ENCODE measurements at places on chromosomes 3 and 15.

GRCh38 chr3:36688815-36689214 is 75.5 kb downstream of the DCLK3 start:
- no peak for DNase-seq

DNA sequence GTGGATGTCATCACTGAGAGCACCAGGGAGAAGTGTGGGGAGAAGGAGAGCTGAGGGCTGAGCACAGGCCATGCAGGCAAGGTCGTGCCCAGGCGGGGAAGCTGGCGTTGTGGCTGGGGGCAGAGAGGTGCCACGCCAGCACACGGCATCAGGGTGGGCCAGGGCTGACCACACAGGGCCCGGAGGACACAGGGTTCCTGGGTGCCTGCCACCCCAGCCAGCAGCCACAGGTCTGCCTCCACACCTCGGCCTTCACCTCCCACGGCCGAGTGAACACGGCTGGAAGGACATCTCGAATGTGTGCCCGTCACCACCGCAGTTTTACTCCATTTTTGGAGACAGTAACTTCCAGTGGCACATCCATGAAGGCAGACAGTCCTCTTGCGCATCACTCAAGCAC is 77.1 kb downstream of the ATP10A start:
- DNase-seq, result no peak

DNA sequence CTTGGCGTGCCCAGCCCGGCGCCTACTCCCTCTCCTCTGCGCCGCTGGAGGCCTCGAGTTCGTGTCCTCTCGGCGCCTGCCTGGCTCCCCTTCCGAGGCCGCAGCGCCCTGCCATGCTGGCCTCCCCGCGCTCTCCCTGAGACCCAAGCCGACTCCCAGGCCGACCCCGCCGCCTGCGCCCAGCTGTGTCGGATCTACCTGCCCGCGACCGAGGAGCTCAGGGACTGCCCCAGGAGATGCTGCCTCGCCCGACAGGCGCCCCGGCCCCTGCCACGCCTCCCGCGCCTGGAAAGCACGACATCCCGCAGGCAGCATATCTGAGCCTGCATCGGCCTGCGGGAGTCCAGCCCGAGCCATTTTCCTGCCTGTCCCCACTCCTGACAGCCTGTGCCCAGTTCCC is 16.1 kb downstream of the PAQR9 start:
- DNase-seq, result no peak

GRCh38 chr3:40358454-40358853 is 28.5 kb upstream of the ENTPD3 start:
- no peak for DNase-seq

- peak; percentile 61 for DNase-seq
Measured at GRCh38 chr3:53194210-53195065, 33.4 kb downstream of the PRKCD start.

GRCh38 chr3:99928771-99929744 is 111.4 kb downstream of the CMSS1 start:
- DNase-seq, result no peak

- DNase-seq, result no peak
Measured at GRCh38 chr3:151351648-151352047, 22.3 kb upstream of the P2RY13 start.

DNA sequence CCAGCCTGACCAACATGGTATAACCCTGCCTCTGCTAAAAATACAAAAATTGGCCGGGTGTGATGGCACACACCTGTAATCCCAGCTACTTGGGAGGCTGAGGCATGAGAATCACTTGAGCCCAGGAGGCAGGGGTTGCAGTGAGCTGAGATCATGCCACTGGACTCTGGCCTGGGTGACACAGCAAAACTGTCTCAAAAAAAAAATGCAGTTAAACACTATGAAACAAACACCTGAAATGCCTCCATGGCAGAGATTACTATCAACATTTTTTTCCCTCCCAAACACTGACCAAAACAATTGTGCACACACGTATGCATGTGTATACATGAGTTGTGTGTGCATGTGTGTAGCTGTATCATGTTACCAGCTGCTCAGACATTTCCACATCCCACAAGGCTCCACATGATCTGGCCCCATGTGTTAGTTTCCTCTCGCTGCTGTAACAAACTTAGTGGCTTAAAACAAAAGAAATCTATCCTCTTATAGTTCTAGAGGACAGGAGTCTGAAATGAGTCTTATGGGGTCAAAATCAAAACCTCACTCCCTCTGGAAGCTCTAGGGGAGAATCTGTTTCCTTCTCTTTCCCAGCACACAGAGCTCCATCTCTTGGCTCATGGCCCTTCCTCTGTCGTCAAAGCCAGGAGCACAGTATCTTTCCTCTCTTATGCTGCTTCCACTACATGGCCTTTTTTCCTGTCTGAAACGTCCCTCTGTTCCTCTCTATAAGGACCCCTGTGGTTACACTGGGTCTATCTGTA is 34.5 kb downstream of the SLC41A3 start:
- no peak for DNase-seq

GRCh38 chr3:3110299-3110630 is at the start of gene IL5RA:
IL5RA (minus strand) TSS chr3:3110374; CDS start chr3:3104984, 5,390 bp downstream.
- DNase-seq, result no peak

GRCh38 chr3:98021830-98022560 is 13.1 kb downstream of the GABRR3 start:
- DNase-seq, result no peak

DNA sequence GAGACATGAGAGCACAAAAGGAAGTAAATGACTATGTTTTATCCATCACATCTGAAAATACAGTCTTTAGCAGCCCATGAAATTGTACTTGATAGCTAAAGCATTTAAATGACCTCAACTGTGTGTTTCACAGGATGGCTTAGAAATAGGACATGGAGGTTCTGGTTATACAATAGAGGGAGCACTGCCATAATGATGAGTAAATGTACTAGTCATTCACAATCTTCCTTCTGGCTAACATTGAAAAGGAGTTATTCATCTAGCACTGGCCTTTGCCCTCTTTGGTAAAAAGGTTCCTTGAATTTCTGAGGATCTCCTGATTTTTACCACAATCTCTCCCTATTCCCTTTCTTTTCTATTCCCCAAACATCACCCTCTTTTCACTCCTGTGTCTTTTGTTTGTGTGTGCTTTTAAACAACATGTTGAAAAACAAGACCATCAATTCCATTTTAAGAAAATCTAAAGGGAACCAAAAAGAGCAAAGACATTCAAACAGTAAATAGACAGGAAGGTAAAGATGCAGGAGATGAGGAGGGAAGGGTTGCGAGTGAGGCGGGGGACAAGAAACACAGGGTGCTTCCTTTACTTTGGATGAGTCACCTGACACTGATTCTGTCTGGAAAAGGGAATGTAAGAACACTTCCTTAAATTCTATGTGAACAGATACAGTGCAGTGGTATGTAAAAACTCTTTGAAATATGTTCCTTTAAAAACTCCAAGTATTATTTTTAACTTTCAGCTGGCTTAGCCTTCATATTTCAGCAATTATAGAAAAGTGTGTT is 619.0 kb downstream of the MECOM start:
- no peak for DNase-seq

GRCh38 chr3:111667170-111667569 is 72.0 kb upstream of the ZBED2 start:
- no peak for DNase-seq

GRCh38 chr3:63060412-63060811 is 185.2 kb upstream of the CADPS start:
- DNase-seq, result no peak

DNA sequence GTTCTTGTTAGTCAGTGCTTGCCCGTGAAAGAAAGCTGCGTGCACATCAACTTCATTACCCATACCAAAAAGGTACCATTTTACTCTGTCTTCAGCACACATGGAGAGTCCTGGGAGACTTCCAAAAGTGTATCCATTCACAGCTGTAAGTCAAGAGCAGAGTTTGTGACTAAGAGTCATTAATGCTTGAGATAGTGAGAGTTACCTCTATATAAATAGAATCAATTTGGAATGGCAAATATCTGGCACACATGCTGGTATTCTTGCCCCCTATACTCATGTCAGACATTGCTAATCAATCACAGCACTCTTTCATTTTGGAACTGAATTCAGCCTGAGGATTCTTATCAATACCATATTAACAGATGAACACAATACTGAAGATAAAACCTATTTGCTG is 14.2 kb downstream of the CP start:
- DNase-seq, result no peak

GRCh38 chr15:37298271-37298670 is 197.9 kb upstream of the MEIS2 start:
- no peak for DNase-seq

GRCh38 chr15:73560501-73561117 is 72.6 kb downstream of the NPTN start:
- no peak for DNase-seq

GRCh38 chr15:93203036-93203435 is 114.0 kb upstream of the RGMA start:
- no peak for DNase-seq

- peak; percentile 57 for DNase-seq
Measured at GRCh38 chr15:69794645-69795469, 302.9 kb downstream of the TLE3 start.

- no peak for DNase-seq
Measured at GRCh38 chr15:77022646-77023575, 28.0 kb downstream of the PSTPIP1 start.

DNA sequence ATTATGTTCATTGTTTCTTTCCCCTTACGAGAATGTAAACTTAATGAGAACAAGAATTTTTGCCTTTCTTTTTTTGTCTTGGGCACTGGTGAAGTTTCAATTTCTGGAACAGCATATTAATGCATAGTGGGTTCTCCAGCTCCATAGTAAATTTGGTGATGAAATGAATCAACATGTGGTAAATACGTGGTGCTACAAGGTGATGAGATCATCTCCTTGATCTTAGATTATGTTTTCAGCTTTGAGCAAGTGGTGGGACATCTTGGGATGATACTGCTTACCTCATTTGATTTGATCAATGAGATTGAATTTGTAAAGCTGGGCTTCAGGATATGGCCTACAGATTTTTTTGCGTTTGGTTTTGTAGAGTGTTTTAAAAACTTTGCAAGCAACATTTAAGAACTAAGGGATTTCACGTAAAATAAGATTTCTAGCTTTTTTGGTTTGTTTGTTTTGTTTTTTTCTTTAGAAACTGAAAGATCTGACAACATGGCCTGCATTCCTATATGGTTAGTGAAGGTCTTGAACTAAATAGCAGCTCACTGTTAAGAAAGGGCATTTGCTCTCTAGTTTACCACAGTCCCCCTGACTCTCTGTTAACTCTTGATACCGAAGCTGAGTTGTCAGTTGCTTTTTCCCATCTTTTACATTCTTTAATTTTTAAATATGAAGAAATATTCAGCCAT is 45.6 kb downstream of the FNDC3B start:
- no peak for DNase-seq

DNA sequence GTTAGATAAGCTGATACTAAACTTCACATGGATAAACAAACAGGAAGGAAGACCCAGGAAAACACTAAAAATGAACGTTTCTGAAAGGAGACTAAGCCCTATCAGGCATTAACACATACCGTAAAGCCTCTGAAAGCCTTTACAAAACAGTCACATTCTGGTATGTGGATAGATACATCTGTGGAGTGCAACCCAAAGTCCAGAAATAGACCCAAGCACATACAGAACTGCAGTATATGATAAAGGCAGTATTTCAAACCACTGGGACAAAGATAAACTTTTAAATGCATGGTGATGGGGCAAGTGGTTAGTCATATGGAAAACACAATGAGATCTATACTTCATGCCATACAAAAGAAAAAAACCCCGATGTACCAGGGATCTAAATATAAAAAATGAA is 26.0 kb downstream of the DCBLD2 start:
- DNase-seq, result no peak

GRCh38 chr15:77016321-77016695 is 21.4 kb downstream of the PSTPIP1 start:
- DNase-seq, result no peak

DNA sequence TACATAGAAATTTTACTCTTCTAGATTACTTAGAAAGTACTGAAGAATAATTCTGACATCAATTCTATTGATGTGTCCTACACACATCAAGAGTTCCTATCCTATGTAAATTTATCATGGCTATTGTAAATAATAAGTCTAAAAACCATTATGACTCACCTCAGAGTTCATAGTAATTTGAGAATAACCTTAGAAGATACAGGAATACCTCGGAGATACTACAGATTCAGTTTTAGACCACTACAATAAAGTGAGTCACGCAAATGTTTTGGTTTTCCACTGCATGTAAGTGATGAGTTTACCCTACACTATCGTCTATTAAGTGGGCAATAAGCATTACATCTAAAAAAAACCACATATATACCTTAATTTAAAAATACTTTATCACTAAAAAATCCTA is 74.8 kb downstream of the NR1I2 start:
- no peak for DNase-seq

All from left forelimb (tissue), 1 donor.